GM23248 (cell line): ENCODE measurements at places on chromosomes 7 and 10.
A peak's percentile ranks its signal among the peaks of the same experiment; 100 is the strongest.

DNA sequence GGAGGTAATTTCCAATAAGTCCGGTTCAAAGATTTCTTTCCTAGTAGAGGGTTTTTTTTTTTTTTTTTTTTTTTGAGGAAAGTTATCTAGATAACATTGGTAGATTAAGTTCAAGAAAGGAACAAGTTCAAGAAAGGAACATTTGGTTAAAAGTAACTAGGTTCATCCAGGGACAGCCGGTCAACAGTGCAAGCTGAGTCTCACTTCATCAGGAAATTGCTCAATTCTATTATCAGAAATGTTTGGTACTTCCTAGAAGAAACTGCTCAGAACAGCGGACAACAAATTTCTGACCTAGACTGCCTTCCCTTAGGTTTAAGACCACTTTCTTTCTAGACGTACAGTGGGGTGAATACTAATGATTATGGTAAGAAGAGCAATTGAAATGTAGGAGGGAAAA is 3.7 kb upstream of the IL2RA start:
- H3K27ac ChIP-seq, result no peak overlapping the region
- H3K27me3 ChIP-seq, result peaks cover 18% of the 10 kb centered on the region
- no peaks in the 10 kb centered on the region for H3K36me3 ChIP-seq
- no peaks in the 10 kb centered on the region for H3K4me1 ChIP-seq
- DNase-seq, result no peak
- no peak overlapping the region for H3K4me3 ChIP-seq

- H3K27ac ChIP-seq, result no peak overlapping the region
- no peaks in the 10 kb centered on the region for H3K36me3 ChIP-seq
- no peaks in the 10 kb centered on the region for H3K27me3 ChIP-seq
- H3K4me1 ChIP-seq, result no peaks in the 10 kb centered on the region
- H3K4me3 ChIP-seq, result no peak overlapping the region
Measured at GRCh38 chr7:13217768-13218167, 530.3 kb downstream of the ARL4A start.

- DNase-seq, result peak; percentile 16
- no peak overlapping the region for H3K4me3 ChIP-seq
- no peaks in the 10 kb centered on the region for H3K4me1 ChIP-seq
- no peaks in the 10 kb centered on the region for H3K36me3 ChIP-seq
- no peaks in the 10 kb centered on the region for H3K27me3 ChIP-seq
- H3K27ac ChIP-seq, result no peak overlapping the region
Measured at GRCh38 chr7:144454256-144455039, 51.0 kb upstream of the NOBOX start.

DNA sequence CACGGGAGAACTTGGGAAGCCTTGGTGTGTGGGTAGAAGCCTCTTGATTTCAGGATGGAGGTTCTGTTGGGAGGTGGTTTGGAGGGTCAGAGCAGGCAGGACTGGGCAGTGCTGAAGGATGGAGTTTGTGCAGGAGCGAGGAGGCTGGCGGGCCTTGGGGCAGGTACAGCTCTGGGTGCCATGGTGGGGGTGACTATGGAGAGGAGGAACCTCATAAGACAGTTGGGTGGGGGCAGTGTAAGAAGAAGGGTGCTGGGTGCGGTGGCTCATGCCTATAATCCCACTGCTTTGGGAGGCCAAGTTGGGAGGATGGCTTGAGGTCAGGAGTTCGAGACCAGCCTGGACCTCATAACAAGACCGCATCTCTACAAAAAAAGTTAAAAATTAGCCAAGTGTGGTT is 54.7 kb upstream of the GTF2IRD1 start:
- H3K27ac ChIP-seq, result no peak overlapping the region
- H3K4me3 ChIP-seq, result no peak overlapping the region
- H3K4me1 ChIP-seq, result no peaks in the 10 kb centered on the region
- H3K36me3 ChIP-seq, result peaks cover 3% of the 10 kb centered on the region; the same call in 1 of the 2 replicates
- no peaks in the 10 kb centered on the region for H3K27me3 ChIP-seq

DNA sequence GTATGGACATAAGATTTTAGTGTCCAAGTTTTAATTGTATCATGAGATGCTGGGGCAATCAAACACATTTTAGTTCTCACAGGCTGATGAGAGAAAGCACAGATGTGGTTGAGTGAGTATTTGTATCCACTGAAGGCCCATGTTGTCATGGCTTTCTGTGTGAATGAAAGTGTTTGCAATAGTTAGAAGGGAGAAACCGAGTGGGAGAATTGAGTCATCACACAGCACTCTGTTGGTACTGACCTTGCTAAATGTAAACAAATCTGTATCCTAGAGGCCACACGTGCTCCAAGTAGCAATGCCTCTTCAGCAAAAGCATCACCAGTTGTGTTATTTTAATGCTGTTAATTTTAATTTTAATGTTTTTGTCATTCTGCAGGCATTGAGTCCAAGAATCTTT is 121.2 kb downstream of the EMX2 start:
- peaks cover 5% of the 10 kb centered on the region; the same call in 1 of the 2 replicates for H3K4me1 ChIP-seq
- H3K27ac ChIP-seq, result peak overlapping the region; percentile 88
- no peaks in the 10 kb centered on the region for H3K27me3 ChIP-seq

- H3K4me1 ChIP-seq, result no peaks in the 10 kb centered on the region
- no peaks in the 10 kb centered on the region for H3K36me3 ChIP-seq
- no peak overlapping the region for H3K4me3 ChIP-seq
- peak; percentile 6 for DNase-seq
- H3K27me3 ChIP-seq, result no peaks in the 10 kb centered on the region
- H3K27ac ChIP-seq, result no peak overlapping the region
Measured at GRCh38 chr10:11068861-11069633, 51.4 kb downstream of the CELF2 start.

- no peaks in the 10 kb centered on the region for H3K4me1 ChIP-seq
- DNase-seq, result no peak
- H3K4me3 ChIP-seq, result no peak overlapping the region
Measured at GRCh38 chr7:44056681-44057080, 8.7 kb downstream of the PGAM2 start.

DNA sequence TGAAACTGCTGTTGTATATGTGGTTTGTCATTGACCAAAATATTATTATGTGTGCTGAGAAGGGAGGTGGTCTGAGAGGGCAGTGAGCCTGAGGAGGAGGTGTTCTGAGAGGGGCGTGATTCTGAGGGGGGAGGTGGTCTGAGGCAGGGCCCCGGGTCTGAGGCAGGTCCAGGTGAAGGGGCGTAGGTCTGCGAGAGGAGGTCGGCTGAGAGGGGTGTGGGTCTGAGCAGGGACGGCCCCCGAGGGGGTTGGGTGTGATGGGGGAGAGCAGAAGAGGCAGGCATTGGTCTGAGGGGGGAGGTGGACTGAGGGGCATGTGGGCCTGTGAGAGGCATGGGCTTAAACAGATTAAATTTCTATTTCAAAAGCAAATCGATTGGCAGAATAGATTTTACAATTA is 32.4 kb downstream of the AKR1C4 start:
- no peak overlapping the region for H3K27ac ChIP-seq
- H3K36me3 ChIP-seq, result no peaks in the 10 kb centered on the region
- no peak for DNase-seq
- 0 out of 2 replicates have a peak, but pooled peaks cover 3% of the 10 kb centered on the region for H3K4me1 ChIP-seq

DNA sequence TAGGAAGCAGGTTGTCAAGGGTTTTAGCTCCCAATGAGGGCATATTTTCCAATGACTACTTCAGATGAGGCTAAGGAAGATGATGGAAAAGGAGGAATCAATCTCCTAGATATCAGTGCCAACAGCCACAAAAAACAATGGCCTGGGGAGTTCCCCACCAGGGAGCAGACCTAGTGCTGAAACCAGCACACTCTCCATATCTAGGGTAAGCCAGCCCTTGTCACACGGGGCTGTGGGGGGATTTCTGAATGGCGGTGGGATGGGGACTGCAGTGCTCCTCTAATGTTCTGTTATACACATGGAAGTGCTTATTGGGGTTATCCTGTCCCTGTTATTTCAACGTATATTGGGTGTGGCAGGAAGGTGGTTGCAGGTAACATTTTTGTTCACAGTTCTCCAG is 18.5 kb downstream of the EPC1 start:
- DNase-seq, result no peak
- no peak overlapping the region for H3K4me3 ChIP-seq
- H3K36me3 ChIP-seq, result no peaks in the 10 kb centered on the region
- H3K4me1 ChIP-seq, result peaks cover 36% of the 10 kb centered on the region

DNA sequence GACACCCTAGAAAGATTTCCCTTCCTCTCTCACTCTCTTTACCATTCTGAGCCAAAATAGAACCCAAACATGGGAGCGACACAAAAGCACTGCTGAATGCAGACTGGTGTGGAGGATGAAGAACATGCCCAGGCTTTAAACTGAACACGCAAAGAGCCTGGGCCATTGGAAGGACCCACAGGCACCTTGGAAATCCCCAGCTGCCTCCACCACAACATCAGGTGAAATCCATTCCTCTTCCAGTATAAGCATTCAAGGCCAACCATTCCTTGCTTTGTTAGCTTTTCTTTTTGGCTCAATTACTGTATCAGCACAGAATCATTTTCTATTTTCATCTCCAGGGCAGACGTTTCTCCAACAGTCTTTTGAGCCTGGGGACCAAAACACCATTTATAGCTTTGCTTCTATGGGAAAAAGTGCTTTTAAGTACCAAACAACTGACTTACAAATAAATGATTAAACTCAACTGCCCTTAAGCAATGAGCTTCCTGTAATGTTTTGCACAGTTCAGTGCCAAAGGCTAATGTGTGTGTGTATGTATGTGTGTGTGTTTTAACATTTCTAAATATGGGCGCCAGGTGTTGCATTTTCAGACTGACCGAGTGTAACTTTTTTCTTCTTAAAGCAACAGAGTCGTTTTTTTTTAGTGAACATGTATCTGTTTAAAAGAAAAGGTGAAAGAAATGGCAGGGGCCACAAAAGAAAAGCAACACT is 16.2 kb upstream of the BLNK start:
- no peaks in the 10 kb centered on the region for H3K36me3 ChIP-seq
- H3K4me1 ChIP-seq, result no peaks in the 10 kb centered on the region
- no peak overlapping the region for H3K27ac ChIP-seq
- DNase-seq, result no peak
- no peak overlapping the region for H3K4me3 ChIP-seq

- H3K4me1 ChIP-seq, result peaks cover 5% of the 10 kb centered on the region
- no peak overlapping the region for H3K4me3 ChIP-seq
- no peaks in the 10 kb centered on the region; the same call in 1 of the 2 replicates for H3K36me3 ChIP-seq
- no peak overlapping the region for H3K27ac ChIP-seq
- DNase-seq, result no peak
- no peaks in the 10 kb centered on the region for H3K27me3 ChIP-seq
Measured at GRCh38 chr7:5495581-5496375, 72.1 kb upstream of the TNRC18 start.

GRCh38 chr10:65501259-65501658 is 1424.6 kb upstream of the LRRTM3 start:
- H3K36me3 ChIP-seq, result no peaks in the 10 kb centered on the region
- H3K27ac ChIP-seq, result no peak overlapping the region
- no peaks in the 10 kb centered on the region for H3K4me1 ChIP-seq
- no peak overlapping the region for H3K4me3 ChIP-seq

DNA sequence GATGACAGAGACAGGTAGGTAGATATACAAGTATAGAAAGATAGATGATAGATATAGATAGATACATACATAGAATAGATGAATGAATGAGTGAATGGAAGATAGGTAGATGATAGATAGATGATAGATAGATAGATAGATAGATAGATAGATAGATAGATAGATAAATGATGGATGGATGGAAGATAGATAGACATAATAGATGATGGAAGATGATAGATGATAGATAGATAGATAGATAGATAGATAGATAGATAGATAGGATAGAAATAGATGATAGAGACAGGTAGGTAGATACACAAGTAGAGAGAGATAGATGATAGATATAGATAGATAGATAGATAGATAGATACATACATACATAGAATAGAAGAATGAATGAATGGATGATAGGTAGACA is 510.1 kb upstream of the AUTS2 start:
- H3K4me3 ChIP-seq, result no peak overlapping the region
- H3K27ac ChIP-seq, result no peak overlapping the region
- H3K4me1 ChIP-seq, result no peaks in the 10 kb centered on the region
- no peak for DNase-seq
- no peaks in the 10 kb centered on the region for H3K27me3 ChIP-seq

DNA sequence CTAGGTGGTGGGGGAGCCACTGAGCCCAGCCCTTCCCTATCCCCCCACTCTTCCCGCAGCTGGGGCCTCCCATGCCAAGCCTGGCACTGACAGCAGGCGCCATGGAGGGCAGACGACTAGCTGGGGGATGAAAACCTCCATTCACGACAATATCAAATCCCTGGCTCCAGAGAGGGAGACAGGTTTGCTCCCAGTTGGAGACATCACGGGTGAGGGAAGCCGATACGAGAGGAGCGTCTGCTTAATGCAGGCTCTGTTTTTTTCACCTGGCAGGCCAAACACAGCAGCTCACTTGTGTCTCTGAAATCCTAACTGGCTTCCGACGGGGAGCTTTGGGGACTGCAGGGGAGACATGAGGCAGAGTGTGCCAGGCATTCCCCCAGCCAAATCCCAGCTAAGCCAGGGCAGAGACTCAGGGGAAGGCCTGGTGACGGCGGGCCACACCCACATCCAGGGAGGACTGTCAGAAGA is 307.4 kb upstream of the ZMIZ1 start:
- peaks cover 16% of the 10 kb centered on the region for H3K4me1 ChIP-seq
- no peak for DNase-seq
- no peak overlapping the region for H3K27ac ChIP-seq
- no peak overlapping the region for H3K4me3 ChIP-seq

DNA sequence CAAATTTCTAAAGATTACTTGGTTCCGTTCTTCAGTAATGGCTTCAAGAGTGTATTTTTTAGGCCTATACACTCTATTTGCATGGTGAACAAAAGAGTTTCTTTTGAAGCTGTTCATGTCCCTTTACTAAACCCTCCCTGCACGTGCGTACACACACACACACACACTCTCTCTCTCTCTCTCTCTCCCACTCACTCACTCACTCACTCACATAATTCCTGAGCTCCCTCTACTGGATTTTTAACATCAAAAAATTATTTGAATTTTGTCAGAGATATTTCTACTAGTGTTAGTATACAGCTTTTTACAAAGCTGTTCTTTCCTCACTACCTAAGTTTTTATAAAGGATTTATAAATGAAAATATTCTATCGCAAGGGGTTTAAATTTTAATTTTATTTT is 85.9 kb downstream of the UBE3C start:
- no peaks in the 10 kb centered on the region for H3K27me3 ChIP-seq
- no peak overlapping the region for H3K4me3 ChIP-seq
- H3K27ac ChIP-seq, result no peak overlapping the region
- H3K4me1 ChIP-seq, result no peaks in the 10 kb centered on the region

GRCh38 chr10:11017000-11017569 is 587 bp upstream of the CELF2 start:
- H3K27ac ChIP-seq, result no peak overlapping the region
- peaks cover 19% of the 10 kb centered on the region for H3K27me3 ChIP-seq
- DNase-seq, result peak; percentile 63
- peak overlapping the region; percentile 77 for H3K4me3 ChIP-seq
- H3K36me3 ChIP-seq, result no peaks in the 10 kb centered on the region

- peaks cover 23% of the 10 kb centered on the region for H3K4me1 ChIP-seq
- H3K4me3 ChIP-seq, result peak overlapping the region; percentile 24
- H3K27me3 ChIP-seq, result peaks cover 71% of the 10 kb centered on the region
- H3K36me3 ChIP-seq, result no peaks in the 10 kb centered on the region
Measured at GRCh38 chr7:121530227-121531174, 134.4 kb upstream of the FAM3C start.
